ENCODE measurements at places on chromosomes 2 and 18.

- DNase-seq, result no peak
Observed at GRCh38 chr2:68465081-68465916, 1.8 kb downstream of the FBXO48 start.

DNA sequence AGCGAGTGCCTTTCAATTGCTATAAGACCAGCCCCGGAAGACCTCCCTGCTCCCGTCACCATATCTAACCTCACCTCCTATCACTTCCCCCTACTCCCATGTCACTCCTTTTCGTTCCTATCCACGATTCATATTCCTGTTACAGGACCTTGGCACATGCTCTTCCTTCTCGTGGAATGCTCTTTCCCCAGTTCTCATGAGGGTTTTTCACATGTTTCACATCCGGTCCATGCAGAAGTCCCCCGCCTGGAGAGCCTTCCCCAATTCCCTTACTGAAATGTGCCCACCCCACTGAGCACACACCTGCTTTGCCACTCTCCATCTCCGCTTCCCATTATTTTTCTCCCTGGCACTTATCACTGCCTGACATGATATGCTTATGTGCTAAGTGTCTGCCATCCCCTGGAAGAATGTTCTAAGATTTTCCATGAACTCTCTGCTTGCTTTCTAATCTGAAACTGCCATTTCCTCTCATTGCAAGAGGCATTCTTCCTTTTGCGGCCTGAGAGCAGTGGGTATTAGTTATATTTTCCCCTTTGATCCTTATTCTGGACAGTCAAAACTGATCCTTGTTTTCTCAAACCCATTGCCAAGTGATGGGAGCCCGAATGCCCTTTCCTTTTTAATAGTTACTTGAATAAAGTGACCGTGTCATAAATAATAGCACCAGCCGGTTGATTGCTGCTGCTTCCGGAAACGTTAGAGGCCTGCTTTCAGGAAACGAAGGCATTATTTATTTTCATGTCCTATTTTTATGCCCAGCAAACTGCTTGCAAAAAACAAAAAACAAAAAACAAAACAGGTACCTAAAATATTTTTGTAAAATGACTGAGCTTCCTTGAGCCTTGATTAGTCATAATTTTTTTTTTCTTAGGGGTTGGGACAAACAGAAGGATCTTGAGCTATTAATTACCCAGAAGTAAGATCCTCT lies 127.9 kb downstream of the ZNF532 start:
- DNase-seq, result no peak

- DNase-seq, result no peak
Observed at GRCh38 chr2:86044045-86044444, 61.6 kb downstream of the POLR1A start.

DNA sequence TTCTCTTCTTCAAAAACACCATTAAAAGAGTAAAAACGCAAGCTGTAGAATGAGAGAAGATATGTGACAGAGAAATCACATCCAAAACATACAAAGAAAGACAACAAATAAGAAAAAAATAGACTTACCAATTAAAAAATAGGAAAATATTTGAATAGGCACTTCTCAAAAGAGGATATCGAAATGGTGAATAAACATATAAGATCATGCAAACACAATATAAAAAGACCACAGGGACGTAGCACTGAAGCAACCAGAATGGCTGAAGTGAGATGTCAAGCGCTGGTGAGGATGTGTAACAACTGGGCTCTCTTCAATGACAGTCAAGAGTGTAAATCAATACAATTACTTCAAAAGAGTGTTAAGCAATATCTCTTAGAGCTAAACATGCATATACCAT lies 202.3 kb downstream of the ZBTB7C start:
- DNase-seq, result no peak

DNA sequence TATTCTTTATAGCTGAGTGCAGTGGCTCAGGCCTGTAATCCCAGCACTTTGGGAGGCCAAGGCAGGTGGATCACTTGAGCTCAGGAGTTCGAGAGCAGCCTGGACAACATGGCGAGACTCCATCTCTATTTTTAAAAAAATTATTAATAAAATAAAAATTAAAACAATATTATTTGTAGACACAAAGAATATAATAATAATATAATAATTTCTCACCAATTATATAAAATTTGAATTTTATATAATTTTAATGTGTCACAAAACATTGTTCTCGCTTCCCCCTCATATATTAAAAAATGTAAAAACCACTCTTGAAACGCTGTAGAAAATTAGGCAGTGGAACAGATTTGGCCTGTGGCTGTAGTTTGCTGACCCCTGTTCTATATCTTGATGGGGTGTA lies 5.6 kb upstream of the KDM3A start:
- DNase-seq, result no peak

DNA sequence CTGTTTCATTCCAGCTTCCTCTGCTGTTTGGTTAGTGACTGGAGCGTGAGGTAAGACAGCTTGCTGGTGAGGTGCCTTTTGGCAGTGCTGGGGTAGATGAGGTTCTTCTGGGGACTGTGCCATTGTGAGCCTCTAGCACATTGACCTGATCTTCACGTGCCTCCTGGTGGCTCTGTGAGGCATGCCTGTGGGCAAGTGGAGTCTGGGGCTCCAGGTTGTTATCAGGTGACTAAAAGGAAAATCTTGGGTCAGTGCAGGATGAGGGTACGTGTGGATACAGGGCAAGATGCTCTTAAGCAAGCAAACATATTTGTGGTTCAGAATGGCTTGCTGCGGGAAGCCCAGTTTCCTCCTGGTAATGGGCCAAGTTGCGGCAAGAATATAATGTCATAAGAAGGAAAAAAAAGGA lies 75.4 kb downstream of the FHOD3 start:
- DNase-seq, result no peak

- DNase-seq, result no peak
Observed at GRCh38 chr2:202822411-202822810, 49.2 kb downstream of the ICA1L start.

- no peak for DNase-seq
Observed at GRCh38 chr2:109177635-109178034, 48.6 kb downstream of the SH3RF3 start.

DNA sequence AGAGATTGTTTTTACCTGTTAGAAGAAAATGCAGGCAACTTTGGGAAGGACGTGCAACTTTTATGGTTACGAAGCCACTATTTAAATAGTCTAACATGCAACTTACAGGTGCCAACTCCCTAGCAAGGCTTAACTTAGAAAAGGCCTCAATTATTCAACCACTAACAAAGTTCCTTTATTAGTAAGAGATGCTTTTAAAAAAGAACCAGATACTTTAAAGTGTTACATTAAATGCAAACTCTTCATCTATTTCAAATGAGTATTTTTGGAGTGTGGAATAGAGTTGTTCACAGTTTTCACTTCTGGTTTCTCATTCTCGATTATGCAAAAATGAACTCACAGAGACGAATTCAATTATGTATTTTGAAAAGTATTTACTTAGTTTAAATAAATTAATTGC lies 51.7 kb downstream of the PELI1 start:
- no peak for DNase-seq

- no peak for DNase-seq
Observed at GRCh38 chr2:133992454-133992853, 261.4 kb upstream of the MGAT5 start.

Data from stimulated activated CD4-positive, alpha-beta T cell treated with anti-CD3 and anti-CD28 coated beads, Interleukin-15, amount 100 ng/mL, for 1 hour (primary cell).